ENCODE measurements at places on chromosomes 2 and 18.

DNA sequence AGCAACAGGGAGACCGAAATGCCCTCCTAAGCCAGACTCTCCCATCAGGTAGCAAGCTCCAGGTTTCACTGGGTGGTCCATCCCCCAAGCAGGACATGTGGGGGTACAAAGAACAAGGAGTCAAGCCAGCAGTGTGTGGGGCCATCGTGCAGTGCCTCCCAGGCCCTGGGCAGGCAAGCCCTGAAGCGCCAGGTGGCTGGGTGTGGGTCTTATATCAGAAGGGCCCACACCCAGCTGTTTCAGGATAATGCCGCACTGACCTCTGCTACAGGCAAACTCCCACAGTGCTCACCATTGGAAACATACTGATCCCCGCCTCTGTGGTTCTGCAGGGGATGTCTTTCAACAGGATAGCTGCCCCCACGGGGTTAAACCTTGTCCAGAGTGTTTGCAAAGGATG is 174.2 kb upstream of the SMAD2 start:
- DNase-seq, result no peak

GRCh38 chr2:65098741-65099140 is 31.2 kb downstream of the RAB1A start:
- DNase-seq, result peak; percentile 31

GRCh38 chr2:234628953-234629352 is 132.1 kb upstream of the ARL4C start:
- DNase-seq, result no peak

GRCh38 chr18:25352629-25353005 is 651 bp upstream of the ZNF521 start:
- no peak for DNase-seq

DNA sequence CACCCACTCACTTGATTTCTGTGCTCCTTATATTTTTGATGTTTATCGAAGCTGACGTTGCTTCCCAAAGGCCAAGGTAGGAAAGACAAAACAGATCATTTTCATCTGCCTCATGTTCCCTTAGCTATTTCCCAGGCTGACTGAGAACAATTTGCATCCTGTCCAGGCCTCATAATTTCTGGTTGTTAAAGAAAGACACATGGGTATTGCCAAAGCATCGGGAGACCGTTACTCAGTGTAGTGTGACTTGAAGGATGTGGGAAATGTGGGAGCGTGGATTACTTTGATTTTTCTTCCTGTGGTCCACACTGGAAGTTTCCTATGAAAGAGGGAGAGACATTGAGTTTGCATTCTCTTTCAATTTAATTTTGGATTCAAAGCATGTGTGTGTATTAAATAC is 204.6 kb downstream of the TRIB2 start:
- no peak for DNase-seq

- no peak for DNase-seq
Observed at GRCh38 chr18:51229328-51229727, 31.8 kb upstream of the MEX3C start.

GRCh38 chr18:25604894-25605597 is 253.1 kb upstream of the ZNF521 start:
- DNase-seq, result no peak

DNA sequence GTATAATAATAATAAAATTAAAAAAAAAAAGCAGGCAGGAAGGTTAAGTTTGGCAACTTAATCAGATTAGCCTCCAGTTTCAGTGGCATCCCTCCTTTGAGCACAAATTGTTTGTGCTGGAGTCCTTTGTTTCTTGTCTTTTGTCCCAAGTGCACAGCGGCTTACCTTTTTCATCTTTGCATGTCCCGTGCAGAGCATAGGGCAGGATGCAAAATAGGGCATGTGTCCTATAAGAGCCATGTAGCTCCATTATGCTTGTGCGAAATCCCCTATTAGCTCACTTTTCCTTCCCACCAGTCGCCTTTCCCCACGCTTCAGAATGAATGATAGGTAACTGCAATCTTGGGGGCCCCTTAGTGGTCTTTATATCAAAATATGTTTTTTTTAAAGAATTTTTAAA is 216.8 kb downstream of the TSN start:
- DNase-seq, result no peak

DNA sequence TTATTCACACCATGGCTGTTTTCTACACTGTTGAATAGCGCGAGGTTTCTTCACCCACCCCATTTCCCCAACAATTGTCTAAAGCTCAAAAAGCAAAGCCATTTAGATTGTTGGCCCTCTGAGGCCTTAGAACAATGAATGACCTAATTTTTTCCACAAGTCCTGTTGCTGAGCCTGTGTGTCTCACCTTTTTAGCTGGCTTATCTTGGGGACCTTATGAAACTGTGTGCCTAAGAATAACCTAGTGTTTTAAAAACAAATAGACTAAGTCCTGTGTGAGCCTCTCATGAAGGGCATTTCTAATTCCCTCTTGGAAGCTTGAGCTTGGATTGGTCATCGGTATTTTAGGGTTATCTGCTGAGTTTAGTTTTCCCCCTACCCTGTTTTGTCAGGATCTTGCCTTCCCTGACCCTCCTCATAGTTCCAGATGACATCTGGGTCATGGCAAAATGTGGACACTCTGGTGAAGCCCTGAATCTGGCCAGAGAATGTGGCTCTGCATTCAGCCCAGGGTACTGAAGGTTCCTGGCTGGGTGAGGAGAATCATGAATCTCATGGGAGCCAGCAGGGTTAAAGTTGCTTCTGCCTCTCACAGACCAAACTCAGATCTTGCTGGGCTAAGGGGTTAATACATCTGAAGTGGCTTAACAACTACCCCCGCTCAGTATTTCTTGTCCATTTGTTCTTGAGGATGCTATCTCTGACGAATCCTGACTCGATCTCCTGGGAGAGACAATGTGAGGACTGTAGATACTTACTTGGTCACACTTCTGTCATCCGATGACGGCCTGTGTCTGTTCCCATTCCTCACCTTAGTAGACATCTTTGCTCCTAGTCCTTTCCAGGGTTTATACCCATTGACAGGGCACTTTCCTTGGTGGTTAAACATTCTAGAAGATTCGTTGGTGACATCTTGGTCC is 104.2 kb upstream of the MAP4K3 start:
- no peak for DNase-seq

DNA sequence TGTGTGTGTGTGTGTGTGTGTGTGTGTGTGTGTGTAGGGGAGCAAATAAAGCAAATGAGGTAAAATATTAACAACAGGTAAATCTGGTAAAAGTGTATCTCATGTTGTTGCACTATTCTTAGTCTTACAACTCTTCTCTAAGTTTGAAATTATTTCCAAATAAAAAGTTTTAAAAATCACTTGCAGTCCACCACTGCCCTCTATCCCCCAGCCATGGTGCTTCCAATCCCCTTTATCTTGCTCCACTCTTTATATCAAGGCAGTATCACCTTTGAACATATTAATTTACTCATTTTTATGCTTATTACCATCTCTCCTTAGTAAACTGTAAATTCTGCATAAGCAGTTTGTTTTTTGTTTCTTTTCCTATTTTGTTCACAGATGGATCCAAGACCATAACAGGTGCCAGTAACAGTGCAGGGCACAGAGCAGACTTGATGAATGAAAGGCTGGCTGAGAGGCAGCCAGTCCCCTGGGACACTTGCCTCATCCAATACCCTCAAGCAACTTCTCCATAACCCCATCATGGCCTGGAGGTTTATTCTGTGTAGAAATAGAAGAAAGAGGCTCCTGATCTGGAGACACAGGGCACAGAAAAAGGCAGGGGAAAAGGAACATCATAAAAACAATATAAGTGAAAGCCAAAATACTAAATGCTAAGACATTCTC is 67.6 kb downstream of the LDAH start:
- no peak for DNase-seq

DNA sequence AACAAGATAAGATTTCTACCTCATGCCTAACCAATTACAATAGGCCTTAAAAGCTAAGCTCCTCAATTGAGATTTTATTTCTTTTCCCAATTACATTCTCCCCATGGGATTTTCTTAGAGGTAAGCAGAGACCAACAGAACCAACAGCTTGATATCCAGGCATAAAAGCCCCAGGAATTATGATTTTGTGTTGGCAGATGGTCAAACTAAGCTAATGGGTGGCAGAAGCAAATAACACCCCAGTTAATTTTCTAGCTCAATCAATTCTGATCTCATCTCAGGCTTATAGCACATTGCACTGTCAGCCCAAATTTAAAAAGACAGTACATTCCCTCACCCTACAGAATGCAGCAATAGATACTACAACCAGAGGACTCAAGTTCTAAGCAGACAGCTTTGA is 156.4 kb downstream of the NRXN1 start:
- DNase-seq, result no peak

DNA sequence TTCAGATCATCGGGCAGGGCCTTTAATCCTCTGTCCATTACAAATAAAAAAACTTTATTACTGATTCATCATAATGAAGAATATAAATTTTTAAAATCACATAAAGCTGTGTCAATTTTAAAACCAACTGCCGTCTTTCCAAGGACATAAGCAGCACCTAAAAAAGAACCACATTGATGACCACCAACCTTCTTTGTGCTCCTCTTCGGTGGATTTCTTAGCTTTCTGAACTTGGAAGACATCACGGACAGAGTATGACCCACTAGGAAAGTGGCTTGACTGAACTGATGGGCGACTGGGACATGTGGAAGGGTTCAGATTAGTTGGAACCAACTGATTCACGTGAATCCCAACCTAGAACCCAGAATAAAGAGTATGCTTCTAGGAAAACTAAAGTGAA is 68.9 kb downstream of the EIF5B start:
- DNase-seq, result no peak

- DNase-seq, result peak; percentile 70
Observed at GRCh38 chr2:83103613-83104012, 1355.5 kb downstream of the SUCLG1 start.

- DNase-seq, result no peak
Observed at GRCh38 chr2:15160201-15160991, 400.7 kb downstream of the NBAS start.

- DNase-seq, result no peak
Observed at GRCh38 chr2:232299084-232299483, 79.5 kb upstream of the ALPP start.

- DNase-seq, result peak; percentile 20
Observed at GRCh38 chr2:206127656-206128055, 31.6 kb downstream of the NDUFS1 start.

DNA sequence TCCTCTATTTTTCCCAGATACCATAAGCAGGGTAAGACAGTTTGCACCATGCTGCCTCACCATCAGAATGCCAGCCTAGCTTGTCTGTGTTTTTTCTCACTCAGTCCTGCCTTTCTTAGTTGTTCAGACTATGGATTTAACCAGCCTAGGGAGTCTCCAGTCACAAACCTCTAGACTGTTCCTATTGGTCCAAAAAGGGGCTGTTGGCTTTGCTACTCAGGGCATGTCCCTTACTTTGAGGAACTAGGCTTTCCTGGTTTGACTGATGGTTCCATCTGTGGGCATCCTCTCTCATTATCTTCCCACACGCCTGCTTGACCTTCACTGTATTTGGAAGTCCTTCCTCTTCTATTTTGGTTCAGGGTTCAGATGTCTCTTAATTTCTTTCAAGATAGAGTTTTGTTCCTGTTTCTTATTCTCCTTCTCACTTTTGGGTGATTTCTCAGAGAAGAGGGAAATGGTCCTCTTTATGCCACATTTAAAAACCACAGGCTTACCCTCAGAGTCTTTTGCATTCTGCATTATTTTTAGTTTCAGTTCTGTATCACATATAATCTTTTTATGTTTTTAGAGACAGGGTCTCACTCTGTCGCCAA is 31.3 kb upstream of the TMEM131 start:
- DNase-seq, result no peak

GRCh38 chr2:73033766-73034381 is 37.6 kb downstream of the SFXN5 start:
- no peak for DNase-seq

DNA sequence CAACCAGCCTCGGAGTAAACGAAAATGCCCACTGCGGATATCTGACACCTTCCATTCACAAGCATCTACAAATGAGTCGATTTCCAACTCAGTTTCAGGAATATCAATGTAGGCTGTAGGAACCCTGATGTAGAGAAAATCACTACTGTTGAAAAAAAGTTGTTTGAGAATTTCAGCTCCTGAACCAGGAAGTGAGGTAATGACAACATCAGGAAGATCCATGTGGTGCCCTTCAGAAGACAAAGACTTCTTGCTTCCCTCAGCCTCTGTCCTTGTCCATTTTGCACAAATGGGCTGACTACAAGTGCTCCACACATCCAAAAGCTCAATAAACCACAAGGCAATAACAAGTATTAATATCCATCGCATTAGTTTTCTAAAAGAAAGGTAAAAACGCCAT is 4.7 kb downstream of the DSEL start:
- no peak for DNase-seq

GRCh38 chr2:65116645-65117044 is 13.3 kb downstream of the RAB1A start:
- no peak for DNase-seq

GRCh38 chr2:186590350-186590758 is 498 bp downstream of the ITGAV start:
- no peak for DNase-seq

DNA sequence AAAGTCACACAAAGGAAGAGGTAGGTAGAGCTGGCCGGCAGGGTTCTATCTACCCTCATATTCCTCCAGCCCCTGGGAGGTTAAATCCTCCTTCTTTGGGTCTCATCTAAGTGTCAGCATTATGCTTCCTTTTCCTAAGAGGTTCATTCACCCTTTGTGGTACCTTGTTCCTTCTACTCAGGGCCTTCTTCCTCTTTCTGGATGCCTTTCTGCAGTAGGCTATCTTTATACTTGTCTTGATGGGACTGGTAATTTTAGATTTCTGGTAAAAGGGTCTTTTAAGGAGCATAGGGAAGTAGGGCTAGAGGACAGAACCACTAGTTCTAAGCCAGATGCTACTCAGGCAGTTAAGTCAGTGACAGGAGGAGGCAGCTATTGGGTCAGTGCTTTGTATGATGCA is 13.7 kb upstream of the TNP1 start:
- DNase-seq, result no peak

GRCh38 chr2:23685181-23685580 is 241.7 kb downstream of the ATAD2B start:
- no peak for DNase-seq

DNA sequence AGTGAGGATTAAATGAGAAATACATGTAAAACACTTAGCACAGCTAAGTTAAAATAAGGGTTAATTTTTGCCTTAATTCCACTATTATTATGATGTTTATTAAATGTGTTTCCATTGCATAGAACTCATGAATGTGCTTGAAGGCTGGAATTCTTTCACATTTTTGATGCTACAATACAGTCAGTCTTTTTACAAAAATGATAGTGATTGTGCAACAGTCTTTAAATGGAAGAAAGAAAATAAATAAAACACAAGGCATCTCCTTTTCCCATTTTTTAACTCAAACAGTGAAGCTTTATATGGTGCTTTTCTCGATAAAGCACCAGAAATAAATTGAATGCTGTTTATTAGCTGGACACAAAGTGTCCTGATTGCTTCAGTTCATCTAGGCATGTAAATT is 123.9 kb downstream of the MAP2 start:
- peak; percentile 8 for DNase-seq

Measured in GM23248 (cell line).